Calu3 (cell line): ENCODE measurements at places on chromosomes 3 and 15.

GRCh38 chr3:99909714-99910495 lies 92.2 kb downstream of the CMSS1 start:
- DNase-seq: no peak

DNA sequence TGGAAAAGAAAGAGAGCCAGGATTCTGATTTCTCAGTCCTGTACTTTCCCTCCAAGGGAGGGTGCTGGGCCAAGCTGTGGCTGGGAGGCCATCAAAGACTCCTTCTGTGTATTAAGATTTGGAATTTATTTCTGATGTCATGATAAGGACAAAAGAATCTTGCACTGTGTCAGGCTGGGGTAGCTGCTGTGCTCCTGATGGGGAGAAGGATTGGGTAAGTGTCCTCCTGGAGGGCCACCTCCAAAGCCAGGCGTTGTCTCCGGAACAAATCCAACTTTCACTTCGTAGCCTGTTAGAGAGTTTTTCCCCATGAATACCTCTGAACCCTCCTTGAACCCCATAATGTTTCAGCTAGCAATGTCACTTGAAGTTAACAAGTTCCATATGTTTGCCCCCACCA lies 29.9 kb downstream of the CLDN11 start:
- no peak for DNase-seq

DNA sequence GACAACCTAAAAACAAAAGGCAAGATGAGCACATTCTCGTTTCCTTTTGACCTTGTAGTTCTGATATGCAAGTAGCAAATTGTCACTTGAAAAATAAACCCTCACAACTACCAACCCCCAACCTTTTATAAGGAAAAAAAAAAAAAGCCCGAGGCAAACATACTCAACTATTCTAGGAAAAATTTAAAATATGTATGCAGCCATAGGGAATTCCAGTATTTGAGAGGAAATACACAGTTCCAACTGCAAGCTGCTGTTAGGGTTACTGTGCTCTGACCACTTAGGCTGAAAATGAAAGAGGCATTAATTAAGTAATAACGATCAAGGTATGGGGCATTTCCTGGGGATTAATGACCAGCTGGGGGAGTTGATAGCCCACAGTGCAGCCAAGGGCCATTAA lies 281.9 kb upstream of the DPH6 start:
- no peak for DNase-seq

DNA sequence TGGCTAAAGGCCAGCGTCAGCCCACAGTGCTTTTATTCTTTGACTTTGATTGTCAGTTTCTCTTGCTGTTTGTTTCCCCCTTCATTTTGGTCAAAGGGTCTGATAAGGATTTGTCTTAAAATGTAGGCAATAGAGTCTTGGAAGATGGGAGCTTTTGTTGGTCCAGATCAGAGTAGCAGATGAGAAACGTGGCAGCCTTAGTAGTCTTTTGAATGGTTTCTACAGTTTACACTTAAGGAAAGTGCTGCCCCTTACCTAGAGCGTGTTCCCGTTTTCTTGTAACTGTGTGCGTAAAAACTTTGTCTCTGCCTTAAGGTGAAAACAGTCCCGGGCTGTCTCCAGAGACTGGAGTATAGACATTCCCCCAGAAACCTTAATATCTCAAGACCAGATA lies 630 bp downstream of the LXN start:
- DNase-seq: no peak

- DNase-seq: peak; percentile 55
Observed at GRCh38 chr3:52606373-52607085, 70.1 kb downstream of the UQCC5 start.

GRCh38 chr3:150251187-150252062 lies 156.7 kb upstream of the TSC22D2 start:
- DNase-seq: no peak

GRCh38 chr3:14524920-14525660 lies 15.1 kb downstream of the GRIP2 start:
- DNase-seq: no peak

DNA sequence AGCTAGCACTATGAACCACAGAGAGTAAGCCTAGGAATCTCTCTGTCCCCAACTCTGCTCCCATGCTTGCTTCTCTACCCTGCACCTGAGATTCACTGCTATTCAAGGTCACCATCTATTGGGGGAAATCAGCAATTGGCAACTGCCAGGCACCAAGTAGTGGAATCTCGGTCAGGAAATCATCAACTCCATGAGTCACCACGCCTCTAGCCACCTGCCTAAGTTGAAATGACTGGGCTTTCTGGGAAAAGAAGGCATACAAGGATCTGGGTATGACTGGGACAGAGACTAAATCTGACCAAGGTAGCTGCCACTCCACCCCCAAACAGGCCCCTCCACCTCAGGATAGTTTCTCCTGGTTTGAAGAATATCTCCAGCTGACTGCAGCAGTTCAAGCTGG lies 464.1 kb upstream of the CBLB start:
- peak; percentile 65 for DNase-seq

DNA sequence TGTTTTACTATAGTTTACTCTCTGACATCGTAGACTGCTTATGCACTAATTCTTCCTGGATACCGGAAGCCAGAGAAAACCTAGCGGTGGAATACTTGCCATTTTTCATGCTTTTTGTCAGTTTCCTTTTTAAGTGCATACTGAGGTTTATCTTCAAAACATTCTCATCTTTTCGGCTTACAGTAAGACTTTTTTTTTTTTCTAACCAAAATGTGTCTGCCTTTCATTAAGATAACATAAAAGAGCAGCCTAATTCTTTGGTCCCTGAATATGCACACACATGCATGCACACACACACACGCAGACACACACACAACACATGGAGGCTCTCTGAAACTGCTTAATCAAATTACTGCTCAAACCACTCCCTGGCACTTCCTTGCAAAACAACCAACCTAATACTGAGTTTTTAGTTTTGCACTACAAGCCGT lies 1.3 kb downstream of the ZNF445 start:
- DNase-seq: no peak

DNA sequence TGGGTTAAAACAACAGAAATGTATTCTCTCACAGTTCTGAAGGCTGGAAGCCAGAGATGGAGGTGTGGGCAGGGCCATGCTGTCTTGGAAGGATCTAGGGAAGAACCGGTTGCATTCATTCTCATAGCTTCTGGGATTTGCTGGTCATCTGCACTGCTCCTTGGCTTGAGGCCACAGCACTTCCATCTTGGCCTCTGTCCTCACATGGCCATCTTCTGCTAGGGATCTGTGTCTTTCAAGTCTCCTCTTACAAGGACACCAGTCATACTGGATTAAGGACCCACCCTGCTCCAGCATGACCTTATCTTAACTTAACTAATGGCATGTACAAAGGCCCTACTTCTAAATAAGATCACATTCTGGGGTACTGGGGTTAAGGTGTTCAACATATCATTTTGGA lies 47.7 kb downstream of the RPLP1 start:
- DNase-seq: no peak

- peak; percentile 70 for DNase-seq
Observed at GRCh38 chr3:42376344-42376798, 34.0 kb downstream of the LYZL4 start.

DNA sequence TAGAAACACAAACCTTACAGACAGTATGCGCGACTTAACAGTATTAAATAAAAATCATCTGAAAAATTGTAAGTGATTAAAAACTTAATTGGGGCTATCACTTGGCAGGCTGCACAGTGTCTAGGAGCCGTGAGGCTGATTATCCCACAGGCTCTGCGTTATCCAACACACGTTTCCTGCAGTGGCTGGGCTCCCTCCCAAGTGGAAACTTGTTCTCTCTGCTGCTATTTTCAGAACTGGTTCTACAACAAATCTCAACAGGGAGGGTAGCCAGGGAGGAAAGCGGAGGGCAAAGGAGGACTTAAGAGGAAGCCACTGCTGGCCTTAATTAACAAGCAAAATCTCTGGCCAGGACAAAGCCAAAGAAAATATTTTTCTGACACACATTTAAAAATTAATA lies 555.2 kb downstream of the MAGI1 start:
- peak; percentile 61 for DNase-seq

DNA sequence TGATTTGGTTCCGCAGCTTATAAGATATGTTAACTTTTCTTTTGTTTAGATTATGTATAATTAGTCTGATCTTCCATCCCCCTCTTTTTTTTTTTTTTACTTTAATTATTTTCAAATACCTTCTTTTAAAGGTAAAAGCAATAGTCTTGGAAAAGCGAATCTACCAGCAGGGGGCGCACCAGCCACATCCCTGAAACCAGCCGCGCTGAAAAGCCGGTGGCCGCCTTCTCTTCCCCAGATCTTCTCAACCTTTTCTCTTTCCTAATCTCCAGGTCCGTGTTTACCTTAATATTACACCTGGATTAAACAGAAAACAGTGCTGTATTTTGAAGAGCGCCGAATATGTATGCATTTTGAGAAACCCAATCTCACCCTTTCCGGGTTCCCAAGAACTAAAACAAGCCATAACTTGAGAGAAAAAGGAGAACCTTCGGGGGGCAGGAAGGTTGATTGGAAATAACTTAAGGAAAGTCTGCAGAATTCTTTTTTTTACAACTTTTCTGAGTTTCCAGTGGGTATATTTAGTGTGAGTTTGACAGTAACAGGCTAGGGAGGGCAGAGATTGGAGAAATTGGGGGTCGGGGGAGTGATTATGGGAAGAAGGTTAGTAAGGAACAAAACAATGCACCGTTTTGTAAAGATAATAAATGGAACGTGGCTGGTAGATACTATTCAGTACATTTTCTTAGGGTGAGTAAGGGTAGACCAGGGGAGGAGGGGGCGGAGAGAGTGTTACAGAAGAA lies 2.0 kb upstream of the SOX2 start:
- peak; percentile 92 for DNase-seq

DNA sequence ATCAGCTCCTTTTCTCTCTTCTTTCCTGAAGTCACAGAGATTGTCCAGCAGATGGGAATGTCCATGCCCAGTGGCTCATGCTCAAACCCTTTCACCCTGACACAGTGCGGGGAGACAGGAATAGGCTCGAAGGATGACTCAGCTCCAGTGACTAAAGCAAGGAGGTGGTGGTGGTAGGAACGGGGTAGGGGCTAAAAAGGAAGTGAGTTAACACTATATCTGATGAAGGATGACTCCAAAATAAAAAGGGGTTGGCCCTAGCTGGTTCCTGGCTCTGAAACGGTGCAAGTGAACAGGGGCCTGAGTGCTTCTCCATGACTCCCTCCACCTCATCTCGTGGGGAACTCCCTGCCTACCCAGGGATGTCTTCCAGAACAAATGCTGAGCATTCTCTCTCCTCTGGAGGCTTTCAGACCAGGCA lies 167.4 kb upstream of the LPP start:
- DNase-seq: peak; percentile 47

GRCh38 chr3:14480207-14481017 lies 59.7 kb downstream of the GRIP2 start:
- DNase-seq: no peak

GRCh38 chr3:14472471-14473351 lies 67.4 kb downstream of the GRIP2 start:
- peak; percentile 63 for DNase-seq
